Activated T-cell treated with anti-CD3 and anti-CD28 coated beads, Interleukin-2, amount 50 U/mL, for 72 hours (primary cell): ENCODE measurements at places on chromosomes 3 and 15. TPM values are rescaled to one million over a fixed set of nuclear protein-coding genes. Genes with fewer than 3 reads are reported as not detected.

DNA sequence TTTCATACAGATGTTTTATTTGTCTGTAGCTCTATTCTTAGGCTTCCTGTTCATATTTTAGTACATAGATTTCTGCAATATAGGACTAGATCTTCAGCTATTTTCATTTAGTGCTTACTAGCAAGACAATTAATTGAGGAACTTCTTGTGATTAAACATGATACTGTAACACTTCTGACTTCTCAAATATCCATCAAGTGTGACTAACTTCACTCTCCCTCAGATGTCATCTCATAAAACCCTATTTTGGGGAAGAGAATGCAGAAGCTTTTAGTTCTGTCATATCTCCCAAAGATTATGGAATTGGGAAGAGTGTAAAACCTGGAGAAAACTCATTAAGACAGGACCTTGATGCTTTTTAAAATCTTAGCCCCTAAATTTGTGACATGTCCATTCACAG is 28.6 kb upstream of the GOLIM4 start:
- no peak overlapping the region for H3K27ac ChIP-seq
- peaks cover 8% of the 10 kb centered on the region for H3K27me3 ChIP-seq
- no peak for DNase-seq
- H3K36me3 ChIP-seq, result no peaks in the 10 kb centered on the region

- peaks cover 4% of the 10 kb centered on the region for H3K4me1 ChIP-seq
- H3K27me3 ChIP-seq, result peaks cover 12% of the 10 kb centered on the region
- H3K4me3 ChIP-seq, result no peak overlapping the region
- H3K27ac ChIP-seq, result no peak overlapping the region
- no peaks in the 10 kb centered on the region for H3K36me3 ChIP-seq
- DNase-seq, result peak; percentile 27
Measured at GRCh38 chr3:183895296-183895695, 10.6 kb upstream of the PARL start.

- H3K4me3 ChIP-seq, result no peak overlapping the region
- DNase-seq, result no peak
- no peak overlapping the region for H3K27ac ChIP-seq
Measured at GRCh38 chr15:80432345-80432702, 28.1 kb downstream of the ARNT2 start.

- no peak overlapping the region for H3K27ac ChIP-seq
- H3K36me3 ChIP-seq, result no peaks in the 10 kb centered on the region
- no peak for DNase-seq
- no peaks in the 10 kb centered on the region for H3K27me3 ChIP-seq
- peaks cover 7% of the 10 kb centered on the region for H3K4me1 ChIP-seq
Measured at GRCh38 chr15:77387365-77388105, 32.4 kb downstream of the PEAK1 start.

- DNase-seq, result no peak
- H3K4me3 ChIP-seq, result no peak overlapping the region
- no peaks in the 10 kb centered on the region for H3K27me3 ChIP-seq
- H3K36me3 ChIP-seq, result no peaks in the 10 kb centered on the region
- no peaks in the 10 kb centered on the region for H3K4me1 ChIP-seq
- H3K27ac ChIP-seq, result no peak overlapping the region
Measured at GRCh38 chr3:139456386-139456785, 19.9 kb downstream of the RBP2 start.

GRCh38 chr15:68739390-68740080 is 81.2 kb downstream of the ANP32A start:
- DNase-seq, result no peak
- no peak overlapping the region for H3K27ac ChIP-seq
- H3K27me3 ChIP-seq, result no peaks in the 10 kb centered on the region

GRCh38 chr15:72229076-72229946 is 1.7 kb downstream of the PKM start:
- peaks cover 37% of the 10 kb centered on the region for H3K36me3 ChIP-seq
- peak overlapping the region; percentile 99 for H3K4me3 ChIP-seq
- no peaks in the 10 kb centered on the region for H3K27me3 ChIP-seq

GRCh38 chr3:53554559-53555067 is 60.2 kb downstream of the CACNA1D start:
- peaks cover 44% of the 10 kb centered on the region for H3K4me1 ChIP-seq
- no peak for DNase-seq
- peak overlapping the region; percentile 24 for H3K27ac ChIP-seq
- H3K4me3 ChIP-seq, result no peak overlapping the region
- H3K36me3 ChIP-seq, result no peaks in the 10 kb centered on the region

DNA sequence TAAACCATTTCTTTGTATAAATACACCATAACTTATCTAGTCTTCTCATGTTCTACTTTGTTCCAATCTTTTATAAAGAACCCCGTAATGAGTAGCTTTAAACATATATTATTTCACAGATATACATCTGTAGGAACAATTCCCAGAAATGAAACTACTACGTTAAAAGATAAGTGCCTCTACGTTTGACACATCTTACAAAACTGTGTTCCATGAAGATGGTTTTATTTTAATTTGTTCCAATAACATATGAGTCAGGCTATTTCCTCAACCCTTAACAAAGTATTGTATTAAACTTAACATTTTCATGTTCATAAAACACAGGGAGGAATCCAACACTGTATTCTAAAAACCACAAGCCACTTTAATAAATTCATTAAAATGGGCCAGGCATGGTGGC is 52.9 kb downstream of the TRPM7 start:
- peaks cover 7% of the 10 kb centered on the region for H3K4me1 ChIP-seq
- DNase-seq, result no peak
- H3K36me3 ChIP-seq, result peaks cover 23% of the 10 kb centered on the region
- peak overlapping the region; percentile 43 for H3K4me3 ChIP-seq
- H3K27me3 ChIP-seq, result no peaks in the 10 kb centered on the region

The MESP1 gene
- 2.4 TPM for total RNA-seq

The MEX3B gene
- total RNA-seq, result 1.4 TPM

The ARNT2 gene
- 0.19 TPM for total RNA-seq

The MRPL46 gene
- 35.8 TPM for total RNA-seq
